ENCODE measurements at places on chromosomes 12 and 14. TPM values are rescaled to one million over a fixed set of nuclear protein-coding genes. Genes with fewer than 3 reads are reported as not detected.
A peak's percentile ranks its signal among the peaks of the same experiment; 100 is the strongest.

DNA sequence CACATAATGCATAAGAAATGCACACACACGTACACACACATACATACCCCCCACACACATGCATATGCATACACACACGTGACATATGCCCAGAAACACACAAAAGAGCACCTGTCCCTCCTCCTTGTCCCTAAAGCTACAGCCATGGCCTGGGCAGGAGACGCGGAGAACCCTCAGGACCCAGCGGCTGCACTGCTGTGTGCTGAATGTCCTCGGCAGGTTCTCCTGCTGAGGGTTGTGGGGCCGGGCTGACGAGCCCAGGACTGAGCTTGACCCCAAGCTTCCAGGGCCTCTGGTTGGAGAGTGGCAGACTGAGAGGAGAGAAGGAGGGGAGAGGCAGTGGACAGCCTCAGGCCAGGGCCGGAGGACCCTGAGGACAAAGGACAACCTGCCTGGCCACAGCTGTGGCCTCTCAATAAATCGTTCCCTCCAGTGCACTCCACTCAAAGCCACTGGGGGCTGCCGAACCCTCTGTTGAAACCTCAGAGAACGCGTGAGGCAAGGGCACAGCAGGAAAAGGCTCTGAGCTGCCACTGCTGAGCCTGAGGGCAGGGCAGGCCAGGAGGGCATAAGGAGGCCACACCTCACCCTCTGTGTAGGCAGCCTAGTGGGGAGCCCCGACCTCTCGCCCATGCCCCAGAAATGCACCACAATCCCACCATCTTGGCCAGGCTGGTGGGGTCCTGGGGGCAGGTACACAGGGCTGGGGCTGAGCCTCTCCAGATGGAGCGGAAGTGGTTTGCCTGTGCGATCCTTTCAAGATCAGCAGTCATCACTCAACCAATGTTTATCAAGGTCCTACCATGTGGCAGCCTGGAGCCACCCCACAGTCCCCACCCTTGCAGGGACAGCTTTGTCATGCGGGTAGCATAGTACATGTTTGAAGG is 3.1 kb downstream of the CACNA2D4 start:
- DNase-seq: no peak
- H3K36me3 ChIP-seq: peaks cover 5% of the 10 kb centered on the region
- H3K27me3 ChIP-seq: peaks cover 5% of the 10 kb centered on the region
- no peak overlapping the region for H3K27ac ChIP-seq
- peaks cover 22% of the 10 kb centered on the region for H3K4me1 ChIP-seq
- H3K4me3 ChIP-seq: no peak overlapping the region

DNA sequence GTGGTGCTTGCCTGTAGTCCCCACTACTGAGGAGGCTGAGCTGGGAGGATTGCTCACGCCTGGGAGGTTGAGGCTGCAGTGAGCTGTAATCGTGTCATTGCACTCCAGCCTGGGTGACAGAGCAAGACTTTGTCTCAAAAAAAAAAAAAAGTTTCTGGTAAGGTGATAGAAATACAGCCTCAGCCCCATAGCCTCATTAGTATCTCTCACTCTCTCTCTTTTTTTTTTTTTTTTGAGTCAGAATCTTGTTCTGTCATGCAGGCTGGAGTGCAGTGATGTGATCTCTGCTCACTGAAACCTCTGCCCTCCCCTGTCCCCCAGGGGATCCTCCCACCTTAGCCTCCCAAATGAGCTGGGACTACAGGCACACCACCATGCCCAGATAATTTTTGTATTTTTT is 19.2 kb downstream of the MTHFD1 start:
- no peaks in the 10 kb centered on the region for H3K27me3 ChIP-seq
- DNase-seq: no peak
- no peak overlapping the region for H3K4me3 ChIP-seq
- no peak overlapping the region for H3K27ac ChIP-seq

- H3K4me1 ChIP-seq: no peaks in the 10 kb centered on the region
- H3K4me3 ChIP-seq: no peak overlapping the region
Observed at GRCh38 chr12:101608301-101609133, 13.7 kb downstream of the MYBPC1 start.

DNA sequence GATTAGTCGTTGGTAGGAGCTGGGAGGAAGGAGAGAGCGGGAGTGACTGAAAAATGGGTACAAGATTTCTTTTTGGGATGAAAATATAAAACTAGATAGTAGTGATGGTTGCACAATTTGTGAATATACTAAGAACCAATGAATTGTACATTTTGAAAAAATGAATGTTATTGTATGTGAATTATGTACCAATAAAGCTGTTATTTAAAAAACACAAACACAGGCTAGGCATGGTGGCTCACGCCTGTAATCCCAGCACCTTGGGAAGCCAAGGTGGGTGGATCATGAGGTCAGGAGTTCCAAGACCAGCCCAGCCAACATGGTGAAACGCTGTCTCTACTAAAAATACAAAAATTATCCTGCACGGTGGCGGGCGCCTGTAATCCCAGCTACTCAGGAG is 32.1 kb downstream of the PPP1R13B start:
- peaks cover 16% of the 10 kb centered on the region for H3K4me1 ChIP-seq
- no peaks in the 10 kb centered on the region for H3K36me3 ChIP-seq
- H3K27ac ChIP-seq: no peak overlapping the region
- no peak overlapping the region for H3K4me3 ChIP-seq

DNA sequence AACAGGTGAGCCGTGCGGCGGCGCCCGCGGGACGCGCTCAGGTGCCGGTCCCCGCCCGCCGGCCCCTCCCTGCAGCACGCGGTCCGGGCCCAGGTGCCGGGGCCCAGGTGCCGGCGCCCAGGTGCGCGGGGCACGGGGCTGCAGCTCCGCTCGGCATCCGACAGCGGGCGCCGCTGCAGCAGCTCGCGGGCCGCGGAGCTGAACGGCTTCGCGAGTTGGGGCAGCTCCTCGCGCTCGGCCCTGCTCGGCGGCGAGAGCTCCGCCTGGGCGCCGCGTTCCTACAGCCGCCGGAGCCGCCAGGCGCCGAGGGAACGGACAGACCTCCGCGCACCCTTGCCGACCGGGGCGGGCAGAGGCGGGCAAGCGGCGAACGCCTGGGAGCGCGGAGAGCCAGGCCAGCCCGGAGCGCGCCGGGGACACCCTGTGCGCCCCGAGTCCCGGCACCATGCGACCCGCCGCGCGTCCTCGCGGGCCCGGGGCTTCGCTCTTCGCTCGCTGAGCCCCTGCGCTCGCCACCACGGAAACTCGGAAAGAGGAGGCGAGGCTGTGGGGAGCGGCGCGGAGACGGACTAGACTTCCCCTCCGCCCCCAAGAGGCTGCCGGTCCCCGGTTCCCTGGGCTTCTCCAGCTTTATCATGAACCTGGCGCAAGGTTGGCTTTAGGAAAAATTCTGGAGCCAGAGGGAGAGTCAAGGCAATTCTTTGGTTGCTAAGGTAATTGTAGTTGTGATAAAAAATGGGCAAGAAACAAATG is at the start of gene RGS6:
Gene RGS6, plus strand, starts transcription at position 201 of the 753 bp plus-strand sequence.
- H3K27me3 ChIP-seq: peaks cover 6% of the 10 kb centered on the region
- H3K4me1 ChIP-seq: peaks cover 19% of the 10 kb centered on the region
- H3K27ac ChIP-seq: no peak within 1 kb of the TSS
- DNase-seq: peak; percentile 66
- no peaks in the 10 kb centered on the region for H3K36me3 ChIP-seq
- H3K4me3 ChIP-seq: peak within 1 kb of the TSS; percentile 92

GRCh38 chr14:104989951-104990303 is 4.3 kb downstream of the CLBA1 start:
- H3K27ac ChIP-seq: no peak overlapping the region
- peaks cover 39% of the 10 kb centered on the region for H3K4me1 ChIP-seq
- no peak for DNase-seq
- no peak overlapping the region for H3K4me3 ChIP-seq

DNA sequence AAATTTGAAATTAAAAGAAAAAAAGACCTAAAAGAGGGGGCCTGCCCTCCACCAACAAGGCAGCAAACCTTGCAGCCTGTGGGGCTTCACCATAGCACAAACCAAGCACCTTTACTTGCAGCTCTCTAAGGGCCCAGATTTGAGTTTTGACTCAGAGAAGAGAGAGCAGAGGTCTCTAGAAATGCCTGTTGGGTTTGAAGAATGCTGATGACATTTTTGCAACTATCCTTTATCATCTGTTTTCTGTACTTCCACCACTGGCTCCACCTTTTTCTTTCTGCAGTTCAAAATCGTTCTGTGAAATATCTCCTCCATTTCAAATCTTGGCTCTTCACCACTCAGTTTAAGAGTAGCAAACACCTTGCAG is 83.8 kb upstream of the HMGA2 start:
- H3K36me3 ChIP-seq: peaks cover 3% of the 10 kb centered on the region
- peak overlapping the region; percentile 80 for H3K27ac ChIP-seq
- DNase-seq: no peak
- H3K4me1 ChIP-seq: peaks cover 16% of the 10 kb centered on the region

GRCh38 chr12:47077206-47078085 is 2.0 kb upstream of the PCED1B start:
- peaks cover 37% of the 10 kb centered on the region for H3K4me1 ChIP-seq
- DNase-seq: no peak
- peaks cover 7% of the 10 kb centered on the region for H3K27me3 ChIP-seq
- no peak overlapping the region for H3K27ac ChIP-seq

GRCh38 chr12:32296567-32296966 is 102.8 kb upstream of the FGD4 start:
- no peak for DNase-seq
- H3K27ac ChIP-seq: no peak overlapping the region
- peaks cover 14% of the 10 kb centered on the region for H3K36me3 ChIP-seq
- H3K27me3 ChIP-seq: peaks cover 3% of the 10 kb centered on the region

TAS2R9 gene
- total RNA-seq: not detected

EMC9 gene
- 16.7 TPM for total RNA-seq

DACT1 gene
- 2.0 TPM for total RNA-seq

SRSF5 gene
- 241 TPM for total RNA-seq

TAS2R13 gene
- 0.90 TPM for total RNA-seq

LRRC9 gene
- 0.38 TPM for total RNA-seq

PRKD1 gene
- 9.0 TPM for total RNA-seq
